ENCODE measurements at places on chromosomes 5 and 9. TPM values are rescaled to one million over a fixed set of nuclear protein-coding genes. Genes with fewer than 3 reads are reported as not detected.

DNA sequence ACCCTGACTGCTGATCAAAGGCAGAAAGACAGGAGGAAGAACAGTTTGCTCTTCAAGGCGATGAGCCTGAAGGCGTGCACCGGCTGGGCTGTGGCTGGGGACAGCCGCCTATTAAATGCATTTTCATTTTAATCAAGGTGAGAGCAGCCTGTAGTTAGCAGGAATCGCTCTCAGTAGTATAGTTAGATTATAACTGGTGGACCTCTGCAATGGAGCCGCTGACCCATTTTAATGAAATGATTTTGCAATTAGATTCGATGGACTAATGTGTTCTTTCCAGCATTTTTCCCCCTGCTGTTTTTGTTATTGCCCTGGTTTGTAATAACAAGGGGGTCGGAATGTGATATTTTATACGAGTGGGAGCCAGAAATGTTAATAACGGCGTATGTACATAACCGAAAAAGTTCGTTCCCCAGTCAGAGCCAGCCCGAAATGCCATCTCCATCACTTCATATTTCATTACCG lies 185.9 kb upstream of the PANK3 start:
- DNase-seq = no peak

DNA sequence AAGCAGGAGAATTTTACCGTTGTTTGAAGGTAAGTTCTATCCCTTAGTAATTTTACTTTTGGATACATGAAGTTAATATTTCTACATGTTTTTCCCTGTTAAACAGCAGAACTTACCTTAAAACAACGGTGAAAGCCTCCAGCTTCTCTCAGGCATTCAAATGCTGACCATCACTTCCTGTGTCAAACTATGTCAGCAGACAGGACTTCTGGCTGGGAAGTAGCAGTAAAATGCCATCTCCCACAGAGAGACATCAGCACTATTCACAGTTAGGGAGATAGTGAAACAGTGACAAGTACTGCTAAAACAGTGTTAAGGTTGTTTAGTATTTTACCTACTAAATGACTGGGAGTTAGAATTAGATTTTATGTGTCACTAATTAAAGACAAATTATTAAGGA lies 34.2 kb upstream of the GOLGA1 start:
- DNase-seq = no peak

Gene LVRN
- polyA plus RNA-seq = 0.02 TPM

GRCh38 chr9:110078604-110079003 lies 129.4 kb downstream of the C9orf152 start:
- DNase-seq = no peak

DNA sequence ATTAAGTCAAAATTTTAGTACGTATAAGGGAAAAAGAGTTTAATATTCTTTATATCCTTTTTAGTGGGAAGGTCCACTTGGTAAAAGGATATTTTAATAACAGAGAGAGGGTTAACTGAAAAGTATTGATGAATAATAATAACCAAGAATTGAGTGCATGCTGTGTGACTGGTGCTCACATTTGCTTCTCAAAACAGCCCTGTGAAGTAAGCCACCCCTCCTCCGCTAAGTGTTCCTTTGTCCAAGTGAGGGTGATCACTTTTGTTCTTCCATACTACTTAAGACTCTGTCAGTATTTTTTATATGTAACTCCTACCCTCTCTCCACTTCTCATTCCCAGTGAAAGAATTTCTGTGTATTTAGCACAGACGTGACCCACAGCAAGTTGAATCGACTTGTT lies 51.5 kb downstream of the SLC44A1 start:
- DNase-seq = no peak

GRCh38 chr9:111658943-111659342 lies 2.5 kb upstream of the GNG10 start:
- no peak for DNase-seq

DNA sequence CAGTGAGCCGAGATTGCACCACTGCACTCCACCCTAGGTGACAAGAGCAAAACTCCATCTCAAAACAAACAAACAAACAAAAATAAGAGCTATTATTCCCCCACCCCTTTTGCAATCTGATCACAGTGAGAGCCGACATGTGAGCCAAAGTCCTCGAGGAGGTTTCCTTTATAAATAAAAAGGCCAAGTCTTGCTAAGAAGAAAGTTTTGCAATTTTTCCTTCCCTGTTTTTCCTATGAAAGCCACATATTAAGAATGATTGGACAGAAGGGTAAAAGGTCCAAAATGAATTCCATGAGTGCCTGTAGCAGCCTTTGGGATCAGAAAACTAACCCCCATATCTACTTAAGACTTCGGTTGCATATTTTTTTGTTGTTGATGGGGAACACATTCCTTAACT lies 179.7 kb downstream of the TSSK1B start:
- no peak for DNase-seq

Gene SNCAIP
- polyA plus RNA-seq = 0.08 TPM

DNA sequence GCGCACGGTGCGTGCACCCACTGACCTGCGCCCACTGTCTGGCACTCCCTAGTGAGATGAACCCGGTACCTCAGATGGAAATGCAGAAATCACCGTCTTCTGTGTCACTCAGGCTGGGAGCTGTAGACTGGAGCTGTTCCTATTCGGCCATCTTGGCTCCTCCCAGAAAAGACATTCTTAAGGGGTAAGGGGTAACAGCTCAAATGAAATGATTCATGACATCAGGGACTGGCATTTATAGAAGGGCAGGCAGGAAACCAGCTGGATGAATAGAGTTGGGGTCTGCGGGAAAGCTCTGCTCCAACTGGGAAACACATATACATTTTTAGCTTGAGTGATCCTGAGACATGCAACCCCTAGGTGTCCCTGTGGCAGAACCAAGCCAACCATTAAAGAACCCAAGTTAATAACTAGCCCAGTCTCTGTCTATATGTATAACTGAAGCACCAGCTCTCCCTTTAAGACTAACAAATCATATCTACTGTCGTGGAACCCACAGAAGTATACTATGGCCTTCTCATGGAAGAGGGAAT lies 119.3 kb downstream of the LMNB1 start:
- DNase-seq = no peak

DNA sequence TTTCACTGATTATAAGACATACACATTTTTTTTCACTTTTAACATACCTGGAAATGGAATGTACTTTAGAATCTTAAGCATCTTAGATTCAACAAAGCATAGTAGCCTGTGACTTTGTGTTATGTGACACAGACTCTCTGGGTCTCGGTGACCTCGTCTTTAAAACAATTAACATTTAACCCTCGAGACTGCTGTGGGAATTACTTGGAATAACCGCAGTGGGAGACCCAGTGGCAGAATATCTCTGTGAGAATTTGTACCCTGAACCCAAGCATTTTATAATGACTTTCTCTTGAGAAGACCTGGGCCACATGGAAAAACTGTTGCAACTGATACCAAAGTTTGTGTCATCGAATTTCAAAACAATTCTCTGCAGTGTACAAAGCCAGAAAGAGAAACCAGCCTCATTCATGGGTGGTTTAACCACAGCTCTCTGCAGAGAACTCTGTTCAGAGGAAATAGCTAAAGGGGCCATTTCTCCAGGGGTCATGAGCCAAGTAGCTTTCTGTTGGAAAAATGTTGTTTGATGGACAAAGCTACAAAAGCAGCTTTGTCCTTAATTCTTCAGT lies 10.0 kb upstream of the RETREG1 start:
- no peak for DNase-seq

Gene ADGRD2
- polyA plus RNA-seq = 0.10 TPM

GRCh38 chr5:142785206-142785605 lies 15.0 kb downstream of the ARHGAP26 start:
- no peak for DNase-seq

DNA sequence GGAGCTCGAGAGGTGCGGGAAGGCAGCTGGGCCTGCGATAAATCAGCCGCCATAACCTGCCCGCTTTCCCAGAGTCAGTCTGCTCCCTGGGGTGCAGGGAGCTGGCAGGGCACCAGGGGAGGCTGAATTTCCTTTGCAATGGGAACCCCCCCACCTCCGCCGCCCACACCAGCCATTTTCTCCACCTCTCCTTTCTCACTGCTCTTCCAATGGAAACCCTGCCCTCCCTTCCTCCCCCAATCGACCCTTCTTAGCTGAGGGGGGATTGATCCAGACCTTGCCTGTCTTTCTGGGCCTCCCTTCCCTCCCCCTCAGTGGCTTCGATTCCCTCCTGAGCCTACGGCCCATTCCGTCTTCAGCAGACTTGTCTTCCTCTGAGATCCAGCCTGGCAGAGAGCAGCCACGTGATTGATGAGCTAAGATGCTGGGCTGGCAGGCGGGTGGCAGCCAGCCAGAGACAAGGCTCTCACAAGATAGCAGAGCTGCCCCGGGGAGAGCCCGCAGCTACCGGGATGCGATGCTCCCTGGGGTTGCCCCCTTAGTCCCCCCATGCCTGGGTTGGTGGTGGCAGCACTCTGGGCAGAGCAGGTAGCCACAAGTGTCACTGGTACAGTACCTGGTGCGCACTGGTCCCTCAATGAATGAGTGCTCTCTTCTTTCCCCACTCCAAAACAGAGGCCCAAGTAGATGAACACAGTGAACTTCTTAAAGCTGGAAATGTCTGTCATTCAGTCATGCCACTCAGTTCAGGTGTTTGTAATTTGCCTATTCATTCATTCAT lies 53.7 kb upstream of the FABP6 start:
- peak; percentile 66 for DNase-seq

DNA sequence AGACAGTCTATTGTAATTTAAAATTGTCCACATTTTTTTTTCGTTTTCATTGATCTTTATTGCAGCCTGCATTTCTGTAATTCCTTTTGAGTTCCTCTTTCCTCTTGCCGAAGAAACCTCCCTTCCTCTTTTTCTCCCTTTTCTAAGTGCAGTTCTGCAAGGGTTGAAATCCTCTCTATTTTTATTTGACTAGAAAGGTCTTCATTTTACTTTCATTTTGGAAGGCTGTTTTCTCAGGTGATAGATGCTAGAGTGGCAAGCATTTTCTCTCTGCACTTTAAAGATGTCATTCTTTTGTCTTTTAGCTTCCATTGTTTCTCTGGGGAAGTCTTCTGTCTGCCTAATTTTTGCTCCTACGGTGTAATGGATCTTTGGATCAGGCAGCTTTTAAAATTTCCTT lies 248.5 kb downstream of the SMARCA2 start:
- no peak for DNase-seq

DNA sequence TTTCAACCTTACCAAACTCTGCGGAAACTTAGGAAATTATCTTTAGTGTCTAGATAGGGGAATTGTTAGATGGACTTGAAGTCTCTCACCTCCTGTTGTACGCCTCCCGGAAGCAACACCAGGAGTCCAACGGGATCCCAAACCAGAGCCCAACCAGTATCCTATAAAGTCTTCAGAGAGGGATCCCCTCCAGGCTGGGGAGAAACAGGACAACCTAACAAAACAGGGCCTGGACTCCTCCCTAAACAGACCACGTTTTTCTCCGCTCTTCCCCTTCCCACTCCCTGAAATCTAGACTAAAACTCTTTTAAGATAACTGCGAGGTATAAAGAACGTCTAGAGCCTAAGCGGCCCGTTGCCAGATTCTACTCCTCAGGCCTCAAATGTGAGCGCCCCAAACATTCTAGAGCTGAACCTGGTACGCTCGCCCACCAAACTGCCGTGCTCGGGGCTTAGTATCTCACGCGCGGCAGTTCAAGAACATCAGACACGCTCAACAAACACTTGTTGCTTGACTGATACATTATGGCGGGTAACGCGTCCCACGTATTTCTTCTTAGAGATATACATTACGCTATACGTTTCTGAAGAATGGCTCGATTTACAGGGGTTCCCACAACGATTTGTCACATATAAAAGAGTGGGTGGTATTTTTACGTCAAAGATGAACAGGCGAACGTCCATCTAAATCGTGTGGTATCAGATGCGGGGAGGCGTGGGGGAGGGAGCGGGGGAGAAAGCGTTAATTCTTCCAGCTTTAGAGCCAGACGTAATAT lies 663 bp upstream of the SMIM27 start:
- peak; percentile 32 for DNase-seq

All from SK-N-SH (cell line).